NCI-H1694 (cell line): ENCODE measurements at places on chromosomes 11 and 22.
A peak's percentile ranks its signal among the peaks of the same experiment; 100 is the strongest.

DNA sequence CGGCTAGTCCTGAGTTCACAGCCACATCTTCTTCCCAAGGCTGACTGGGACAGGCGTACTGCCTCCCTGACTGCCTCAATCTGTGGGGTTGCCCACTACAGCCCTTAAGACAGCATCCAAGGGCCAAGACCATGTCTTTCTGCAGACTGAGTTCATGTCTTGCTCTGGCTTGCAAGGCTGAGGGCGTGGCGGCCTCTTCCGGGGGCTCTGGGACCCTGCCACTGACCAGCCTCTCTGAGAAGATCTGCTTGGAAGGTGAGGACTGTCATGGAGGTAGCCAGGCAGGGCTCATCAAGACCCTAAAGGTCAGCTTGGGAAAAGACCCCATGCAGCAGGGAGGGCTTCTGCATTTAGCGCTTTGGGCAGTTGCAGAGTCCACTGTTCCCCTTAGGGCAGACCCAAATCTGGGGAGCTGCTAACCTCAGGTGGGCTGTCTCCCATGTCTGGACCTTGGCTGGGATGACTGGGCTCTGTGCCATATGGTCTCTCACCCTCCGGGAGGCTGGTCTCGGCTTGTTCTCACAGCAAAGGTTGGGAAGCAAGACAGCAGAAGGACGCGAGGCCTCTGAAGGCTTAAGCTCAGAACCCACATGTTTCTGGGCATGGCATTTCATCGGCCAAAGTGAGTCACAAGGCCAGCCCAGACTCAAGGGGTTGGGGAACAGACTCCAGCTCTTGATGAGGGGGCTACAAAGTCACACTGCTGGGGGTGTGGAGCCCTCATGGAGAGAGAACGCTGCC lies 109.1 kb upstream of the LMO1 start:
- no peak for DNase-seq

GRCh38 chr11:70597006-70597555 lies 198.8 kb downstream of the CTTN start:
- no peak for DNase-seq

- no peak for DNase-seq
These were observed 37.3 kb downstream of the ABCC8 start for GRCh38 chr11:17439316-17439782.

DNA sequence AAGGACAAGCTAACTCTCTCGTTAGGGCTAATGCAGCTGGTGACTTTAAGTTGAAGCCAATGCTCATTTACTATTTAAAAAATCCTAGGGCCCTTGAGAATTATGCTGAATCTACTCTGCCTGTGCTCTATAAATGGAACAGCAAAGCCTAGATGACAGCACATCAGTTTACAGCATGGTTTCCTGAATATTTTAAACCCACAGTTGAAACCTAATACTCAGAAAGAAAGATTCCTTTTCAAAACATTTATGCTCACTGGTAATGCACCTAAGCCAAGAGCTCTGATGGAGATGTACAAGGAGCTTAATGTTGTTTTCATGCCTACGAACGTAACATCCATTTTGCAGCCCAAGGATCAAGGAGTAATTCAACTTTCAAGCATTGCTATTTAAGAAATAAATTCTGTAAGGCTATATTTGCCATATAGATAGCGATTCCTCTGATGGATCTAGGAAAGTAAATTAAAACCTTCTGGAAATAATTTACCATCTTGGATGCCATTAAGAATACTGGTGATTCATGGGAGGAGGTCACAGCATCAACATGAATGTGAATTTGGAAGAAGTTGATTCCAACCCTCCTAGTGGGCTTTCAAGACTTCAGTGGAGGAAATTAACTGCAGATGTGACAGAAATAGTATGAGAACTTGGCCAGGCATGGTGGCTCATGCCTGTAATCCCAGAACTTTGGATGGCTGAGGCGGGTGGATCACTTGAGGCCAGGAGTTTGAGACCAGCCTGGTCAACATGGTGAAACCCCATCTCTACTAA lies 14.5 kb downstream of the XNDC1N start:
- DNase-seq: no peak

DNA sequence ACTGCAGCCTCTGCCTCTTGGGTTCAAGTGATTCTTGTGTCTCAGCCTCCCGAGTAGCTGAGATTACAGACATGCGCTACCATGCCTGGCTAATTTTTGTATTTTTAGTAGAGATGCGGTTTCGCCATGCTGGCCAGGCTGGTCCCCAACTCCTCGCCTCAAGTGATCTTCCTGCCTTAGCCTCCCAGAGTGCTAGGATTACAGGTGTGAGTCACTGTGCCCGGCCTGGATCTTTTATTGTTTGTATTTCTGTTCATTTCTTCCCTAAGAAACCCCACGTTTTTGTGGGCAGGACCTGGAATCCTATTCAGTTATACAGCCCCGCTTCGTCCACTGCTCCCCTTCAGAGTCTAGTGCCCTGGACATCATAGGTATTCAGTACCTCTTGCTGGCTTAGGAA lies 28.7 kb downstream of the ZBTB16 start:
- DNase-seq: no peak

DNA sequence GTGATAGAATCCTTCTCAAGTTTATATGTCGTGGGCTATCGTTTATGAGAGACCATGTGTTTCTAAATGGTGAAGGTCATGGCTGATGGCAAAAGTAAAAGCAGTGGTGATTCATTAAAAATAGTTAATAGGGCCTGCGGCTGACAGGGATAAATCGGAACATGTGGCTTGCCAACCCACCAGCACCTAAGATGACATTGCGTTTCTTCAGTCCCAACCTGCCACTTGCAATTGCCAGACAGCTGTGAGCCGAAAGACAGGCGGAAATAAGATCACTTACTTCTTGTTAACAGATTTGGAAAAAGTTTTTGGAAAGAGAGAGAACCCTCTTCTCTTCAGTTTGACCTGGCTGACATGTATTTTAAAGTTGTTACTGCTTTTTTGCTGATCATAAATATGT lies 131.5 kb upstream of the MPPED2 start:
- no peak for DNase-seq

DNA sequence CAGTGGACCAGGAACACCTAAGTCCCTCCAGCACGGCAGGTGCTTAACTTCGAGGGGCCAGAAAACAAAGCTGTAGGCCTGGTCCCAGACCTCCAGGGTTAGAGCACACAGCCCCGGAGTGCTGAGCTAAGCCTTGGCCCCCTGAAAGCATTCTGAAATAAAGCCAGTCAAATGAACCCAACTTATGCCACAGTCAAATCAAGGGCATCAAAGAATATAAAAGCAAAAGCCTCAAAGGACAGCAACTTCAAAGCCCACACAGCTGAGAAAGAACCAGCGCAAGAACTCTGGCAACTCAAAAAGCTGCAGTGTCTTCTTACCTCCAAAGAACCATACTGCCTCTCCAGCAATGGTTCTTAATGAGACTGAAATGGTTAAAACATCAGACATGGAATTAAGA lies 39.1 kb downstream of the TMEM123 start:
- no peak for DNase-seq

GRCh38 chr11:116557282-116557681 lies 215.5 kb downstream of the BUD13 start:
- no peak for DNase-seq

GRCh38 chr11:30775233-30775522 lies 189.0 kb upstream of the MPPED2 start:
- no peak for DNase-seq

- DNase-seq: peak; percentile 34
These were observed 131.4 kb downstream of the DCDC1 start for GRCh38 chr11:31237819-31238760.

GRCh38 chr22:40782521-40782920 lies 36.6 kb downstream of the SLC25A17 start:
- DNase-seq: no peak

- no peak for DNase-seq
These were observed 513.0 kb downstream of the SOX6 start for GRCh38 chr11:15843309-15843872.

GRCh38 chr11:12433571-12434324 lies 56.4 kb downstream of the PARVA start:
- DNase-seq: no peak

DNA sequence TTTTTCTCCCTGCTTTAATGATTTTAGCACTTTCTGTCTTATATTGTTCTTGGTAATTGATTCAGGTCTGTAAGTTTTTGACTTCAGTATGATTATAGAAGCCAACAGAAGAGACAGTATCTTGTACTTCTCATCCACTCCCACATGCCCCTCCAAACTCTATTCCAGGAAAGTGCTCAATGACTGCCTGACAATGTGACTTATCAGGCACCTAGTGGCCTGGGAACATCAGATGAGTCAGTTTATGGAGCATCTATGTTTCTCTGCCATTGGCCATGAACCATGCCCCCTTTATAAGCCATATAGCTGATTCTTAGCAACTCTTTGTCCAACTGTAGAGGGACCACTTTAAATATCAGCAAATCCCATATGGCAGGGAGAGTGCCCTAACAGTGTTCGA lies 179.2 kb upstream of the MTMR2 start:
- no peak for DNase-seq
